ENCODE measurements at places on chromosomes 13 and 19. TPM values are rescaled to one million over a fixed set of nuclear protein-coding genes. Genes with fewer than 3 reads are reported as not detected.

The CLEC4G gene
- polyA plus RNA-seq: not detected

The MYADM gene
- 70.4 TPM for polyA plus RNA-seq

The LSR gene
- 66.3 TPM for polyA plus RNA-seq

GRCh38 chr19:32309711-32310390 is 35.6 kb upstream of the ZNF507 start:
- no peak for DNase-seq

GRCh38 chr13:48679941-48680680 is 26.4 kb downstream of the CYSLTR2 start:
- no peak for DNase-seq

GRCh38 chr19:56133858-56134653 is 7.0 kb upstream of the ZNF444 start:
- no peak for DNase-seq

DNA sequence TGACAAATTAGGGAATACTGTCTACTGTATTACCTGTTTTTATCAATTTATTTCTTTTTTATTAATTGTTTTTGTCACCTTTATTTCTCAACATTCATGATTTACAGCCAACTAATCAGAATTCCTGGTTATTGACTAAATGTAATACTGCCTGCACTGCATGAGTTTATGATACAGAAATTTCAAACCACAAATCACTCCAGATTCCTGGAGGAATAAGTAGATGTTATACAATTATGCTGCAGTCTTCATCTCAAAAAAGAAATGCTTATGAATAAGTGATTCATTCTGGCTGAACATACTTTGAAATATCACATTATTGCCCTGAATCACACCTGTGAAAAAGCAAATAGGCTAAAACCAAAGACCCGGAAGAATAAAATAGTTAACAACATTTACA is 249.7 kb downstream of the DACH1 start:
- DNase-seq: no peak

DNA sequence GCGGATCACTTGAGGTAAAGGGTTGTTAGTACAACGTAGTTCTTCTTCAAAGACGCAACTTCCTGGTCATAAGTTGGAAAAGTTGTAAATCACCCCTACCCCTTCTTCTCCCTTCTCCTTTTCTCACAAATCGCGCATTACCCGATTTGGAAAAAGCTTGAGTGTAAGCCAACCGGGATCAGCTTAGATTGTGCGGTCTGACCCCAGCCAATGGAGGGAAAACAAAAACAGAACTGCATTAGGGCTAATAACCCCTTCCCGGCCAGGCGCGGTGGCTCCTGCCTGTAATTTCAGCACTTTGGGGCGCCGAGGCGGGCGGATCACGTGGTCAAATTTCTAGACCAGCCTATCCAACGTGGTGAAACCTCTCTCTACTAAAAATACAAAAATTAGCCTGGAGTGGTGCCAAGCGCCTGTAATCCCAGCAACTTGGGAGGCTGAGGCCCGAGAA is 806 bp downstream of the ZNF90 start:
- DNase-seq: no peak

DNA sequence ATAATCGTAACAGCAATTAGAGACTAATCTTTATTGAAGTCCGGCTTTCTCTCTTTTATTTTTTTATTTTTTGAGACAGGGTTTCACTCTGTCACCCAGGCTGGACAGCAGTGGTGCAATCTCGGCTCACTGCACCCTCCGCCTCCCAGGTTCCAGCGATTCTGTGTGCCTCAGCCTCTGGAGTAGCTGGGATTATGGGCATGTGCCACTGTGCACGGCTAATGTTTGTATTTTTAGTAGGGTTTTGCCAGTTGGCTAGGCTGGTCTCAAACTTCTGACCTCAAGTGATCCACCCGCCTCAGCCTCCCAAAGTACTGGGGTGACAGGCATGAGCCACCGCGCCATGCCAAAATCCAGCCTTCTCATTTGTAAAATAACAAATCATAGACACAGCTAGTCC is 3.7 kb downstream of the APOC2 start:
- no peak for DNase-seq

DNA sequence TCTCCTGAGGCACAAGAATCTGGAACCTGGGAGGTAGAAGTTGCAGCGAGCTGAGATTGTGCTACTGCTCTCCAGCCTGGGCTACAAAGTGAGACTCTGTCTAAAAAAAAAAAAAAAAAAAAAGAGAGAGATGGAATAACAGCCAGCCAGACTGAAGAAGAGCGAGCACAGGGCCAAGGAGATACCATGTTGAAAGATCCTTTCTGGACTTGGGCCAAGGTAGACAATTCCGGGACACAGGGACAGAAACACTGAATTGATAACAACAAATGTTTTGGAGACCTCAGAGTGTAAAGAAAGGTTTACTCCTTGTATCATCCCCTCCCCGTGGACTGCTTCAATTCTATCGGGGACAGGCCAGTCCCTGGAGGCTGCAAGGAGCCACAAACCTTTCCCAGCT is 4.6 kb downstream of the LPAR2 start:
- no peak for DNase-seq

GRCh38 chr19:43812688-43813087 is 10.4 kb upstream of the LYPD5 start:
- DNase-seq: no peak

DNA sequence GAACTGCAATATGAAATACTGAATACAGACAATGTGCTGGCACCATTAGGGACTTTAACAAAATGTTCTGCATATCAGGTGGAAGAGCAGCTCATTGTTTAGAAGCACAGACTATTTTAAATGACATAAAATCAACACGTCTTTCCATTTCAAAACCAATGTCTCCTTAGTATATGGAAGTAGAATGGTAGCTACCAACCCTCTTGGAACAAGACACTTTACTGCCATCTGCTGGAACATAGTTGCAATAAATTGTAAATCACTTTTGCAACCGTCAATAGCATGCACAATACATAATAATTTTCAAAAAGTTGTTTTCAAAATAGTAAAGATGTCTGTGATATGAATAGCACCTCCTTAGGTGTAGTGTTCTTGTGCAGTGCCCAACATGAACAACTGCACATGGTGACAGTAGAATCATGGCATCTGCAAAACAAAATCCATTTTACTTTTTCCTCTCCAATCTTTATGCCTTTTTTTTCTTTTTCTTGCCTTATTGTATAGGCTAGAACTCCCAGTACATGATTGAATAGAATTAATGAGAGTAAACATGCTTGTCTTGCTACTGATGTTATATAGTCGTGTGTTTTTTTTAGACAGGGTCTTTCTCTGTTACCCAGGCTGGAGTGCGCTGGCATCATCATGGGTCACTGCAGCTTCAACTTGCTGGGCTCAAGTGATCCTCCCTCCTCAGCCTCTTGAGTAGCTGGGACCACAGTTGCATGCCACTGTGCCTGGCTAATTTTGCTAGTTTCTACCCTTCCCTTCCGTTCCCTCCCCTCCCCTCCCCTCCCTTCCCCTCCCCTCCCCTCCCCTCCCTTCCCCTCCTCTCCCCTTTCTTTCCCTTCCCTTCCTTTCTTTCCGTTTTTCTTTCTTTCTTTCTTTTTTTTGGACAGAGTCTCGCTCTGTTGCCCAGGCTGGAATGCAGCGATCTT is 7.8 kb upstream of the LYPD5 start:
- DNase-seq: no peak

GRCh38 chr13:50421473-50422130 is 406.4 kb downstream of the KCNRG start:
- no peak for DNase-seq
